SHP77 treated with DMSO at 0.1 percent for 48 hours (cell line): ENCODE measurements at places on chromosomes 4 and X.

- DNase-seq = no peak
Observed at GRCh38 chrX:115525486-115525885, 35.5 kb upstream of the PLS3 start.

GRCh38 chrX:111164728-111165127, 68.7 kb downstream of the PAK3 start:
- DNase-seq = no peak

GRCh38 chr4:120316416-120316815, 249.8 kb upstream of the MAD2L1 start:
- no peak for DNase-seq

DNA sequence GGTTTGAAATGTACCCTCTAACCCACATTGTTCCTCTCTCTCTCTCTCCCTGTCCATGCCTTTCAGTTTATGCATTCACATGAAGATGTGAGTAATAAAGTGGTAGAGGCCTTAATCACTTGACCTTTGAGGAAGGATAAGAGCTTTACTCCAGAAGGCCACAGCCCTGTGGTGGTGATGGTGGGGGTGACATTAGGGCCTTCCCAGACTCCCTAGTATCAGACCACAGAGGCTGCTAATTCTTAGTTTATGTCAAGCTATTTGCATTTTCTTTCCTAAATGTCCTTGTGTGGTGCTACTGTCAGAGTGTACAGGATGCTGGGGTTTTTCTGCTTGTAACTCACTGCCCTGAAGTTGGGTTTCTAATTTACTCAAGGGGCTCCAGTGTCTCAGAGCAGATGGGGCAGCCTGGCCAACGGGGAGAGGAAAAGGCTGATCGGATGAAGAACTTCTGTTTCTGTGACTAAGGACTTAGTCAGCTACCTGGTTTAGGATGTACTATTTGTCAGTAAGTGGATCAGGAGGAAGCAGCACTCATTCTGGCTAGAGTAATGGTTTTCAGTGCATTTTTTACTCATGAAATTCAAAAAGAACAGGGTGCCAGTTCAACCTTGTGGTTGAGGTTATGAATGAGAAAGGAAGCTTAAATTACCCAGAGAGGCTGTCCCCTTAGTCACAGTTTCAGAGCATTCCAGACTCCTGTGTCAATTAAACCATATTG, 509.6 kb upstream of the DIPK2B start:
- no peak for DNase-seq

- peak; percentile 72 for DNase-seq
Observed at GRCh38 chr4:10960389-10960788, 275.8 kb upstream of the CLNK start.

GRCh38 chr4:101954975-101955678, 164.6 kb downstream of the BANK1 start:
- no peak for DNase-seq

GRCh38 chrX:153969125-153969903, 2.3 kb downstream of the HCFC1 start:
- no peak for DNase-seq

- no peak for DNase-seq
Observed at GRCh38 chr4:54384563-54384962, 155.5 kb downstream of the PDGFRA start.

DNA sequence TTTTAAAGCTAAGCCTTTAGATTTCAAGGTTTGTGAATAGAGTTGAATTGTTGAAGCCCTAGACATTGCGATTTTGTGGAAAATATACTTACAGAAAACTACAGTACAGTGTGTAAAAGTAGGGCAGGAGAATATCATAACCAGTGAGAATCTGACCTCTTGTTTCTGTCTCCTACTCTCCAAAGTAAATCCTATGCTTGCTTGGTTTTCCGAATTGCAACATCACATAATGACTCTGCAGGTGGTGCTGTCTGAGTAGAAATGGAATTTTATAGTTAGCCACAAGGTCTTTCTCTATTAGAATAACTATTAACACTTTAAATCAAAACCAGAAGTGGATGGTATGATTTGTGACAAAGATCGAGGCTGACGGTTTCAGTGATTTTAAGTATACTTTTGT, 505.6 kb downstream of the RAPGEF2 start:
- DNase-seq = no peak

DNA sequence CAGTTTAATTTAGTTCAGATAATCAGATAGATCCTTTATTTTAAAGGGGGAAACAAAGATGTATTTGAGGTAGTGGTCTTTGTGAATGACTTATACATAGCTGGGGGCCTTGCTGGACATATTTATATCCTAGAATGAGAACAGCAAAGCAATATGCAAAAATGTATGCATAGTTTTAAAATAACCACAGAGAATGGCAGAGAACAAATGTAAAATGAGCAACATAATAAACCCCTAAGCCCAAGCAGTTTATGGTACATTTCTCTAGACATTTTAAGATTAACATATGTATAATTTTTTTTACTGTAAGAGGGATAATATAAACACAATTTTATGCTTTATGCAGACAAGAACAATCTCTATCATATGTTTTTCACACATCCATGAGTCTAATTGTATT, 434.2 kb upstream of the SMIM31 start:
- DNase-seq = no peak

- no peak for DNase-seq
Observed at GRCh38 chr4:78865451-78865850, 73.8 kb downstream of the PAQR3 start.

GRCh38 chr4:3413217-3413671, 28.5 kb upstream of the HGFAC start:
- no peak for DNase-seq

DNA sequence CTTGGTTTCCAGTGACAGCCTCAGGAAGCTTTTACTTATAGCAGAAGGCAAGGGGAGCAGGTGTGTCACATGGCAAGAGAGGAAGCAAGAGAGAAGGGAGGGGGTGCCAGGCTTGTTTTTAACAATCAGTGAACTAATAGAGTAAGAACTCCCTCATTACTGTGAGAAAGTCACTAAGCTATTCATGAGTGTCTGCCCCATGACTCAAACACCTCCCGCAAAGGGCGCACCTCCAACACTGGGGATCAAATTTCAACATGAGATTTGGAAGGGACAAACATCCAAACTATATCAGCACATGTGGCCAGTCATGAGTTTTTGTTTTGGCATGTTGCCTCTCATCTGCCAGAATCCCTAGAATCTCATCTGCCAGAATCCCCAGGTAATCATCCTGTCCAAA, 183.5 kb upstream of the C1QTNF7 start:
- DNase-seq = no peak
